ENCODE measurements at places on chromosomes 3 and 15. TPM values are rescaled to one million over a fixed set of nuclear protein-coding genes. Genes with fewer than 3 reads are reported as not detected.

Gene IQCB1
- 49.5 TPM for total RNA-seq

Gene NPAP1
- not detected for total RNA-seq

GRCh38 chr3:124557-125179 lies 71.9 kb upstream of the CHL1 start:
- DNase-seq = no peak

DNA sequence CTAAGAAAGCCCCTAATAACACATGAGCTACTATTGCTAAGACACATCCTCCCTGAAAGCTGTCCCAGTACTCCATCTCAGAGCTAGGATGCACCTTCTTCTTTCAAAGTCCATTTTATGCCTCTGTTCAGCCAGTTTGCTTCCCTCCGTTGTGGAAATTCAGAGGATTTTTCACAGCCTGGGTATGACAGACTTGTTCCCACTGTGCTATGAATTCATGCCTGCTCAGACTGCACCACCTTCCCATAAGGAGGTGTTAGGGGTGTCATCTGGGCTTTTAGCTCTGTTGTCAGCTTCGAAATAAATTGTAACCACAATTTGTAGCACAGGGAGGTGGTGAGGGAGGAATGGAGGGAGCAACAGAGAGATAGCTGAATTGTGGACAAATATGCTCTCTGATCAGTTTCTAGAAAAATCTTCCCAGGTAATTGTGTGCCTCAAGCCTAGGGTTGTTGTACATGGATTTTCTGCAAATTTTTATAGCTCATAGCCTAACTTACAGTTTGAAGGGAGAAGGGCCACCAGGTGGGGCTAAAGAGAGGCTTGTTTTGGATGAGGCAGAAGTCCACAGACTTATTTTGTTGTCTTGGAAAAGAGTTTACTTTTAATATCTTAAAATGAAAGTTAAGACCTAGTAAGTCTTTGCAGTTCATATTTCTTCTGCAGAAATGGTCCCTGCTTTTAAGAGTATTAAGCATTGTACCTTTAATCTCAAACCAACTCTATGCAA lies 462.0 kb downstream of the PDCD6IP start:
- peak; percentile 89 for DNase-seq

Gene LRRC31
- not detected for total RNA-seq

Gene KCNH8
- total RNA-seq = not detected

DNA sequence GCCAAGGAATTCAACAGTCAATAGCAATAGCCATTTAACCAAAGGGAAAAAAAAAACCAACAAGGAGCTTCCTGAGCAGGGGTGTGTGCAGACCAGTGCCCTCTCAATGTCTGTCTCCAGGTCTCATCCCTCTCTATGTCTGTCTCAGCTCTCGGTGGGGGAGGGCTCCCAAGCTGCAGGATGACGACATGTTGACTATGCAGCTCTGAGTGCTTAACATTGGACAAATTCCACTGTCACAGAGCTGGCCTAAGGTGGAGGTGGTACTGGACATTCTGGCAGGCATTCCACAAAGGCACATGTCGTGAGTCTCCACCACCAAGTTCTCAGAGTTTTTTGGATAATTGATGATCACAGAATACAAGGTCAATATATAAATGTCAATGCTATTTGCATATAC lies 2.0 kb upstream of the CAPN7 start:
- DNase-seq = no peak

GRCh38 chr3:152266221-152266995 lies 2.3 kb upstream of the MBNL1 start:
- DNase-seq = peak; percentile 50

DNA sequence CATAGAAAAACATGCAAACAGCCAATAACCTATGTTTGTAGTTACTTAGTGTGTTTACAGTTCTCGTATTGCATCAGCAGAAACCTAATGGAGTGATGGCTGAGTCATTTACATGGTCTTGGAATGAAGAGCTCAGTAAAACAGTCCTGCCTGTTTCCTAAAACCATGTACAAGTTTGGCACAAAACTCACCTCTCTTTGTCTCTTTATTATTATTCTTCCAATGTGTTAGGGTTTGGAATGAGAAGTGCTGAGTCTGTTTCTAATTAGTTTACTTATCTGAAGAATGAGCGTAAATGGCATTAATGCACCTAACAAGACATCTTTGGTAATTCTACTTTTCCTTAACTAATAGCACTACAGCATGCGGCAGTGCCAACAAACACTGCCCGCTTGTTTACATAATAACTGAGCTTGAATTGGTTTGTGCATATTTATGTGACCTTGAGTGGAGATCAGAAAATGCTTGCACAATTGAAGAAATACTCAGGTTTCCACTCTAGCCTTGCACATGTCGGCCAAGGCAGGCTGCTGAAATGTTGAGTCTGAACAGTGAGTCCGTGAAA lies 385.4 kb upstream of the SEMA6D start:
- DNase-seq = peak; percentile 16

- peak; percentile 6 for DNase-seq
Observed at GRCh38 chr3:9201266-9201665, 48.2 kb downstream of the SRGAP3 start.

DNA sequence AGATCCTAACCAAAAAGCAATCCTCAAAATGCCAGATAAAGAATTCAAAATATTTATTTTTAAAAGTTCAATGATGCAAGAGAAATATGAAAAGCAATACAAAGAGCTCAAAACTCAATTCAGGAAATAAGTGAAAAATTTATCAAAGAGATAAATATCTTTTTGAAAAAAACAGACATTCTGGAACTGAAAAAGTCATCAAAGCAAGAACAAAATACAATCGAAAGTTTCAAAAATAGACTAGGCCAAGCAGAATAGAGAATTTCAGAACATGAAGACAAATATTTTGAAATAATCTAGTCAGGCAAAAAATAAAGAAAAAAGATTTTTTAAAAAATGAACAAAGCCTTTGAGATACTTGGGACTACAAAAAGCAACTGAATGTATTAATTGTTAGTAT lies 83.4 kb upstream of the STT3B start:
- DNase-seq = no peak

Gene STRIT1
- not detected for total RNA-seq

Gene FOXL2NB
- not detected for total RNA-seq

Gene TGM5
- not detected for total RNA-seq

DNA sequence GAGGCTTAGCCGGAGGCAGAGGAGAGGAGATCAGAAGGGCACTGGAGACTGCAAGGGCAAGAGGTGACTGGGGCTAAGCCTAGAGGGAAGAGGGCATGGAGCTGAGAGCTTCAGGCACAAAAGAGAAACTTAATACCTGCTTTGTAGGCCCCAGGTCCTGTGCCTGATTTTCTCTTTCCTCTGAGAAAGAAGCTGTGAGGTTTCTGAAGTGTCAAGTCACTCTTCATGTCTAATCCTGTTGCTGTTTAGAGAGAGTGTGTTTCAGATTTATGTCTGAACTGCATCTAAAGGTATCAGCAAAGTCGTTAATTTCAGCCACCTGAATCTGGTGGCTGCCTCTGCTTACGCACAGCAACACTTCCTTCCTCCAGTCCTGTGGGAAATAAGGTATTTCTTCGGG lies 106.9 kb upstream of the RNU6-1 start:
- no peak for DNase-seq

Gene RAB6B
- 0.86 TPM for total RNA-seq

DNA sequence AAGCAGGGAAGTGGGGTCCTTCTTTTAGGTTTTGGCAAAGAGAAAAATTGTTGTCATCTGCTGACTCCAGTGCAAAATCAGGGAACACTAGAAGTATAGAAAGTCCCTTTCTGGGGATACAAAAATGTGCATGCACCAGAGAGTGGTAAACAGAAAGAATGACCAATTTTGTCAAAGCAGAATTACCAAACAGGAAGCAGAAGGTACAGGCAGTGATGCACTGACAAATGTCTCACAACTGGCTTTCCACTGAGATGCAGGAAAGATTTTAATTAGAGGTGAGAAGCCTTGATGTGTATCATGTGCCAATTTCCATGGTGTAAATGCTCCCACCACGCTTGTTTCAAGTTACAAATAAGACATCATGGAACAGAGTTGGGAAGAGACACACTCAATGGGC lies 66.0 kb downstream of the TRIM69 start:
- DNase-seq = no peak

DNA sequence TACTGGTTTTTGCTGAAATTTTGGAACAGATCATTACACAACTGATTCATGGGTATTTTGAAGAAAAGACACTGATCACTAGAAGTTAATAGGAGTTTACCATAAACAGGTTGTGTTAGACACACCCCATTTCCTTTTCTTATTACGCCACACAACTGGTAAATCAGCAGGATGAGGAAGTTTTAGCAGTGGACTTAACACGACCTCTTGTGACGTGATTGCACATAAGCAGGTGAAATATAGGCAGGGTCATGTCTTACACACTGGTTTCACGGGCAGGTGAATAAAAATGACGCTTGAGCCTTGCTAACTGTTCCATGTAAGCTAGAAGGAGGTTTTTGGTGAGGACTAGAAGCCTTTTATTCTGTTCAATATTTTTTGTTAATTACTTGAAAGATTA lies 27.1 kb upstream of the TPRG1 start:
- DNase-seq = peak; percentile 15

GRCh38 chr3:136512381-136512780 lies 239.8 kb downstream of the STAG1 start:
- DNase-seq = no peak

DNA sequence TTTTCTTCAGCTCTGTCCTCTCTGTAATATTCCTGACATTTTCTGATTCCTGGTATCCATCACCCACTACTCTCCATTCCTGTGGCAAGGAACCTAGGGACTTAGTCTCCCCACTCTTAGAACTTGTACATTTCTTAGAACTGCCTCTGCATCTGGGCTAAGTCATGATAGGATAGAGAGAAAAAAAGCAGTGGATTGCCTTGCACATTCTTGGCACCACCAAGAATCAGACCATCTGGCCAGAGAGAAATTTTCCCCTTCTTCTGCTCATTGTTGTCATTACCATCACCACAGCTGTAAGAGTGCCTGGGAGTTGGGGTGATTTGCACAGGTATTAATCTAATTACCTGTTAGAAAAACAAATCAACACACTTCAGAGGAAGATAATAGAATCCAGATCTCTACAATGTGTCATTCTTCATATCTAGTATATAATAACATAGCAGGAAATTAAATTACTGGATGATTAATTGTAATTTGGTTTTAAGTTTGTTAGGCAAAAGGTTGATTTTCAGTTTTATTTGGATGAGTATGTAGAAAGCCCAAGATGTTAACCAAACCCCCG lies 264.8 kb upstream of the ZPLD1 start:
- no peak for DNase-seq

DNA sequence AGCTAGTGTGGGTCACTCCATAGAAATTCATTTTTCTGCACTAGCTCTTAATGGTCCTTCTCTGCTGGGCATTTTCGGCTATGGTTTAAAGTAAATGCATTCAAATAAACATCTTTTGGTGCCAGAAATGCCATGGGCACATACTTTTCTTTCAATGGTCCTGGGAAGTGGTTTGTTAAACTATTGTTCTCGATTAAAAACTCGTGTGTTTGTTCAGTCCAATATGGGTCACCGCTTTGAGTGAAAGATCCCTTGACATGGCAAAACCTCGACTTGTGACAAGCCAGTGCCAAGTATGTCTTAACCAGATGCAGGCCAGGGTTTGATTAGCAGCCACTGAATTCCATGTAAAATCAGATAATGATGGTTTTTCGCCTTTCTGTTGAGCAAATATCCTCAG lies 331.9 kb upstream of the WNT5A start:
- DNase-seq = no peak

DNA sequence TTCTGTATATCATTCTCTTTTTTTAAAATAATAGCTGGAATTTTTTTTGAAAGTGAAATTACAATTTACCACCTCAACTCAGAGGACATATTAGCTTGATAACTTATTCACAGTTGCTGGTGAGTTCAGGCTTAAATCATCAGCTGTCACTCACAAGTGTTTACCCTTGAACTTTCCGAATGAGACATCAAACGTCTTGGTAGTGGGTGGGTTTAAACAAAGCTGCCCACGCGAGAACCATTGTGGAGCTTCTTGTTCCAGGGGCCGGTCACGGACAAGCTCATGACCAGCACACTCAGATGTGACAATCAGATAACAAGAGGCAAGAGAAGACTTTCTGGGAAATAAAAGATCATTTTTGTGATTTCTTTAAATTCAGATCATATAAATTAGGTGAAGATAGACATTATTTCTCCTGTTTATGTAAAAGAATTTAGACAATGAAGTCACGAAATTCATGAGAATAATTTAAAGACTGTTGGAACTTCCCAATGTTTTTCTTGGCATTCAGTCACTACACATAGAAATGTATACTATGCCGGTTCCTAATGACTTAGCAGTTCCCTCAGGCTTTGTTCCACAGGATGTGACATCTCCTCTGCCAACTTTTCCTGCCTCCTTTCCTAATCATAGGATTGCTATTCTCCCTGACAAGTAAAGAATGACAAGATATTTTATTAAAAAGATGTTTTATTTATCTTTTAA lies 29.3 kb downstream of the BTD start:
- DNase-seq = peak; percentile 39

GRCh38 chr15:63915209-63915872 lies 81.6 kb upstream of the HERC1 start:
- DNase-seq = no peak

Gene ARNT2
- total RNA-seq = 1.4 TPM

DNA sequence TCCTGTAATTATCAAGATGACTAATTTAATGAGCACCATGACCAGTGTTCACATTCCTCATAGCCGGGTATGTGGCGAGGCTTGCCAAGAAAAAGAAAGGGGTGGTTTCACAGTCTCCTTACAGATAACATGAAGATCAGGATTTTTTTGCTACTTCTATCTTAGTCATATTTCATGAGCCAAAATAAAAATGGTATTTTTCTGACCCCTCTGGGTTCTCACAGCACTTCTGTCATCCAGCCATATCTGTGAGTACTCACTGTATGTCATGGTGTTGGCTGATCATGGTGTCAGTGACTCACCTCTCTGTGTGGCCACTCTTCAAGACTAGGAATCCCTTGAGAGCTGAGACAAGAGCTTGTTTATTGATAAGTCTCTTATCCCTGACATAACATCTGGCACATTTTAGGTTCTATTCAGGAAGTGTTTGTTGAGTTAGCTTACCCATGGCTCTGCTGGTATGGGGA lies 130.5 kb upstream of the LMCD1 start:
- DNase-seq = peak; percentile 81

DNA sequence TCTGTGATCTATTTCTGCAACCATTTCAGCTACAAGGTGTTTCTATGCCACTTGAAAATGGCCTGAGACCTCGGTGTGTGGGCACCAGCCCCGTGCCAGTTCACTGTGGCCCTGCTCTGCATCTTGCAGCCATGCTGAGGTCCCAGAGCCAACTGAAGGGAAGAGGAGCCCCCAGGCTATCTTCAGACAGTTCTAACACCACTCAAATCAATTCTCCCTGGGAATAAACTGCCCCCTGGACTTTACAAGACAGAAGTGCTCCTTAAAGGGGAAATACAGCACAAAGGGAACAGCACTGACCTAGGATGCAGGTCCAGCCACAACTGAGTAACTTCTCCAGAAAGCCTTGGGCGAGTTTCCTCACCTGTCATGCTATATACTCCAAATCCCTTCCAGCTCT lies 3.9 kb downstream of the XXYLT1 start:
- DNase-seq = no peak

DNA sequence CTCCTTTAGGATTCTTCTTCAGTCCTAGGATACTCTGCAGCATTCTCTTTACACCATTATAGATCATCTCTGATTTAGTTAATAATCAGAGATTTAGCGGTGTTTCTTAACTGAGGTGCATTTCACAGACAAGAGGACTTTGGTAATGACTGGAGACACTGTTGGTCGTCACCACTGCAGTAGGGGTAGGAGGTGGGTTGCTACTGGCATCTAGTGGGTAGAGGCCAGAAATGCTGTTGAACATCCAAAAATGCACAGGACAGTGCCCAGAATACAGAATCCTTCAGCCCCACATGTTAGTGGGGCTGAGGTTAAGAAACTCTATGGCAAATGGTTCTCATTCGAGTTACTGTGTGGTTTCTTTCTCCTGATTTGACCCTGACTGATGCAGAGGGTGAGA lies 80.4 kb upstream of the LMCD1 start:
- peak; percentile 82 for DNase-seq

Gene MESP2
- total RNA-seq = 0.26 TPM

Gene EMC7
- 81.2 TPM for total RNA-seq
